ENCODE measurements at places on chromosomes 3 and 15.

- no peak for DNase-seq
Measured at GRCh38 chr3:136151219-136151618, 44.9 kb downstream of the MSL2 start.

GRCh38 chr3:152122851-152123250 lies 145.9 kb upstream of the MBNL1 start:
- DNase-seq: no peak

GRCh38 chr3:121855555-121855954 lies 20.5 kb downstream of the EAF2 start:
- DNase-seq: peak; percentile 6

DNA sequence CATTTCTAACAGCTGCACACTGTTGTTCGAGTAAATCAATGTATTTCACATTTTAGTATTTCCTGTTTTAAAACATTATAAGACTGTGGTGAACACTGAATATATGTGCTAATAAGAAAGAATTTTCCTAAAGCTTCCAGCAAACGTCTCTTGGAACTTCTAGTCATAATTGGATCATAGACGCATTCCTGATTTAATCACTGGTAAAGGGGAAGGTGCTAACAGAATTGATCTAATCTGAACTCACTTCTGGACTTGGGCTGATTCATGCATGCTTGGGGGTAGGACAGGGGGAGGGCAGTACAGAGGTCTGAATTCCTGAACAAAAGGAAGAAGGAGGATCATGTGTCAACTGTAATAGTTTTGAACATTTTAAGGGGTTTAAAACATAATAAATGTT lies 7.3 kb upstream of the LEKR1 start:
- peak; percentile 84 for DNase-seq

GRCh38 chr3:52070724-52071621 lies 14.6 kb upstream of the DUSP7 start:
- DNase-seq: no peak

- DNase-seq: no peak
Measured at GRCh38 chr3:81339040-81339845, 422.2 kb downstream of the GBE1 start.

- DNase-seq: no peak
Measured at GRCh38 chr15:81981908-81982307, 63.9 kb downstream of the MEX3B start.

DNA sequence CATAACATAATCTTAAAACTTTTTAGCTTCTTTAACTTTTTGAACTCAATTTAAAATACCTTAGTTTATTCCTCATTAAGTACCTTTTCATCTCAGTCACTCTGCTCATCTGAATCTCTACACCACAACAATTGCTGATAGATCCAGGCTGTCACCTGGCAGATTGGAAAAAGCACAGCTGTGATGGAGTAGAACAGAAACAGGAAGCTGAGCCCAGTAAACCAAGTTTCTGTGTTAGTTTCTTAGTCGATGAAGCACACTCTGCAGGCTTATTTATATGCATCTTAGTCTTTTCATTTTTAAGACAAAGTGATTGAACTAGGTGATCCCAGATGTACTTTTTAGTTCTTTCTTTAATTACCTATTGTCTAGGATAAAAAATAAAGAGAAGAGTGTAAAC lies 1398.0 kb upstream of the ALCAM start:
- DNase-seq: no peak

GRCh38 chr3:148030975-148031374 lies 621.8 kb downstream of the ZIC1 start:
- no peak for DNase-seq

GRCh38 chr15:95565690-95566089 lies 764.8 kb upstream of the NR2F2 start:
- DNase-seq: no peak

DNA sequence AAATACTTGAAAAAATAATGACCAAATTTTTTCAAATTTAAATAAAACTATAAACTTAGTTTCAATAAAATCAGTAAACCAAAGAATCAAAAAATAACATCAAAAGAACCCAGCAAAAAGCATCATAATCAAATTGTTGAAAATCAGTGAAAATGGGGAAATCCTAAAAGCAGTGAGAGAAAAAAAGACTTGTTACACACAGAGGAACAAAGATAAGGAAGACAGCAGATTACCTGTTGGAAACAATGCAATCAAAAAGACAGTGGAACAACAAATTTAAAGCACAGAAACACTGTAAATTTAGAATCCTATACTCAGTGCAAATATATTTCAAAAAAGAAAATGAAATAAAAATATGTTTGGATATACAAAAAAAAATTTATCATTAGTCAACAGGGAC lies 156.2 kb upstream of the LMCD1 start:
- DNase-seq: no peak

DNA sequence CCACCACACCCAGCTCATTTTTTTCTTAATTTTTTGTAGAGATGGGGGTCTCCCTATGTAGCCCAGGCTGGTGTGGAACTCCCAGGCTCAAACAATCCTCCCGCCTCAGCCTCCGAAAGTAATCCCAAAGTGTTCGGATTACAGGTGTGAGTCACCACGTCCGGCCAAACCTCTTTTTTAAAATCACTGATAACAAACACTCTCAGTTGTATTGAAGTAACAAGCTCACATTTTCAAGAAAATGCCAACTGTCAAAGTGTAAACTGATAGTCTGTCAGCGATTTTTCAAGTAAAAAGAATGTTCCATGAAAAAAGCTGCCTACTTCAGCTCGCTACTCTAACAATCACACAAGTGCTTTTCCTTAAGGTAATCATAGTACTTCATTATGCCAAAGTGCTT lies 33.4 kb downstream of the UBXN7 start:
- peak; percentile 19 for DNase-seq

GRCh38 chr15:78208341-78208844 lies 26.0 kb downstream of the ACSBG1 start:
- no peak for DNase-seq

- peak; percentile 21 for DNase-seq
Measured at GRCh38 chr3:172040981-172041963, 1.9 kb downstream of the FNDC3B start.

DNA sequence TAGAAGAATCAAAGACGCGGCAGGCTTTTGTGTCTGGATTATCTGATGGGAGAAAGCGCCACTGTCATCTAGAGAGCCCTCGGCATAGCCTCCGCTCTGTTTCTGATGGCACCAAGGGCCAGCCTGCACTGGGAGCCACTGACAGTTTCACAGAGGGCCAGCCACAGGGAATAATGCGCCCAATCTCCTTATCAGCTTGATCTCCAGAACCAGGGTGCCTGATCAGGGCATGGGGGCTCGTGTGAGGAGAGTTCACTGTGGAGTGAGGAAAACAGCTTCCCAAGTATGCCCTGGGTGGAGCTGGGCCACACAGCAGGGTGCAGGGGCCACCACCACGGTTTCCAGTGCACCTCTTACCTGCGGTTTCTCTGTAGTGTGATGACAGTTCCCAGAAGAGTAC lies 29.8 kb upstream of the CLK3 start:
- DNase-seq: no peak

- no peak for DNase-seq
Measured at GRCh38 chr3:178288074-178288473, 248.2 kb upstream of the KCNMB2 start.

DNA sequence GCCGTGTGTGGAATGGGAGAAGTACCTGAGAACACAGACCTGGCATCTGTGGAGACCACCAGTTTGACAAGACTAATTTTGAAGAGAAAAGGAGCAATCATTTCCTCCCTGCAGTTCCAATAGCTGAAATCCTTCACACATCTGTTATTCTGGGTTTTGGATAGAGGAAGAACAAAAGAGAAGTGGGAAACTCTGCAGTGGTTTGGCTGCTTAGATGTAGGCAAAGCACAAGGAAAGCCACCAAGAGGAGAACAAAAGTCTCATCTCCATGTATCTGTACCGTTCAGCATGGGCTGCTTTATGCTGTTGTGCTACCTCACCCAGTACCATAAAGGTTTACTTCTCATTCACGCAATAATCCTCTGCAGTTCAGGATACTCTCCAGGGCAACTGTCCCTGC lies 153.1 kb upstream of the COL8A1 start:
- DNase-seq: no peak

DNA sequence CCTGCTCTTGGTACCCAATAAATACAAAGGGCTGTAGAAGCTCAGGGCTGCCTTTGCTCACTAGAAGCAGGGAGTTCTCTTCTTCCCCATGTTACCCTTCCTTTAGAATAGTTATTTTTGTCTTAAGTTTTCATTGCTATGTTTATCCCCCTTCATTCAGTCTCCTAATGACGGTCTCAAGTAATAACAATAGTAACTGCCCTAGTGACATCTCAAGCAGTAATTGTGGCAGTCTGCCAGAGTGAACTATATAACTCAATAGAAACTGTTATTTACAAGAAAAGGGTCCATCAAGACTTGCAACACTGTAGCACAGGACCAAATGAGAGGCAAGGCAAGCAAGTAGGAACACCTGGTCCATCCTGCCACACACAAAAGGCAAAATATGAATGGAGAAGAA lies 32.5 kb upstream of the SIN3A start:
- no peak for DNase-seq

- no peak for DNase-seq
Measured at GRCh38 chr3:18099611-18100010, 325.5 kb downstream of the SATB1 start.

DNA sequence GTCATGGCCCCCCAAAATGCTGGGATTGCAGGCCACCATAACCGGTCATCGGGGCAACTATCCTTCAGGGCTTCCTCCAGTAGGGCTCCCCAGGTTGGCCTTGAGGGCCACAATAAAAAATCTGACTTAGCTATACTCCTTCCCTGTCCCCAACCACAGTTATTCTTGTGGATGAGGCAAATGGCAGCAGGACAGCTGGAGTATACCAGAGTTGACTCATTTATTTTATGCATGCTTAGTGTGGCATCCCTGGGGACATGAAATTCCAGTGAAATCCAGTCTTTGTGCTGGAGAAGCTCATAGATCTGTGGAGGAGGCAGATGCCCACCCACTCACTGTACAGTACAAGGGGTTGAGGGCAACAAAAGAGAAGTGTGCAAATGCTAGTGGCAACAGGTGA lies 109.5 kb downstream of the RORA start:
- no peak for DNase-seq

DNA sequence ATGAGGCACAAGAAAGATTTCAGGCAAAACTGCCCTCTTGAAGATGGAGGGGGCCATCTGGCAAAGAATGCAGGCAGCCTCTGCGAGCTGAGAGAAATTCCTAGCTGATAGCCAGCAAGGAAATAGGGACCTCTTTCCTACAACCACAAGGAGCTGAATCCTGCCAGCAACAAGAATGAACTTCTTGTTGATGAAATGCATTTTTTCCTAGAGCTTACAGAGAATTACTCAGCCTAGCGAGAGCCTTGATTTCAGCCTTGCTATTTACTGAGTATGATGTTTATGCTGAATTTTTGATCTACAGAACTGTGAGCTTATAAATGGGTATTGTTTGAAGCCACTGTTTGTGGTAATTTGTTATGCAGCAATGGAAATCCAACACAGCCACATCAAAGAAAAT lies 148.5 kb upstream of the NAALADL2 start:
- peak; percentile 1 for DNase-seq

- DNase-seq: no peak
Measured at GRCh38 chr15:62462721-62463120, 297.6 kb upstream of the C2CD4B start.
